ENCODE measurements at places on chromosomes 13 and 19. TPM values are rescaled to one million over a fixed set of nuclear protein-coding genes. Genes with fewer than 3 reads are reported as not detected.
A peak's percentile ranks its signal among the peaks of the same experiment; 100 is the strongest.

GRCh38 chr19:8304841-8305621, 3.1 kb downstream of the CD320 start:
- no peak for DNase-seq

- DNase-seq, result peak; percentile 31
Measured at GRCh38 chr19:30781519-30781918, 409.3 kb downstream of the ZNF536 start.

GRCh38 chr13:98507282-98507797, 69.6 kb downstream of the STK24 start:
- peak; percentile 67 for DNase-seq

DNA sequence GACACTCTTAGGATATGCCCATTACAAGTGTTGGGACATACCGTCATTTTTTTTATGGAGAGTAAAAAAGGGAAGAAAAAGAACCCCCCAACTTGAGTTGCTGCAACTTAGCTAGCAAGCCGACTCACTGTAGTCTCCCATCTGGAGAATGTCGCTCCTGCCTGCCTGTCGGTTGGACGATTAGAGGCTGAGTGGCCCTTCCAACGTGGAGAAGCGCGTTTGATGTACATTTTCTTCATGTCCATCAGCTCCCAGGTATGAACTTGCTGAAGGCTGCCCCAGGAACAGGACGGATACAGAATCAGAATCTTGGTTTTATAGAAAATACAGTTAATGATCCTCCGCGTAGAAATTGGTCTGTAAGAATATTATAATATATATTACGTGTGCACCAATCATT, 189.0 kb upstream of the SOX1 start:
- no peak for DNase-seq

GRCh38 chr13:94408314-94409036, 71.0 kb downstream of the DCT start:
- no peak for DNase-seq

- DNase-seq, result no peak
Measured at GRCh38 chr13:24161010-24161775, 673 bp downstream of the SPATA13 start.

DNA sequence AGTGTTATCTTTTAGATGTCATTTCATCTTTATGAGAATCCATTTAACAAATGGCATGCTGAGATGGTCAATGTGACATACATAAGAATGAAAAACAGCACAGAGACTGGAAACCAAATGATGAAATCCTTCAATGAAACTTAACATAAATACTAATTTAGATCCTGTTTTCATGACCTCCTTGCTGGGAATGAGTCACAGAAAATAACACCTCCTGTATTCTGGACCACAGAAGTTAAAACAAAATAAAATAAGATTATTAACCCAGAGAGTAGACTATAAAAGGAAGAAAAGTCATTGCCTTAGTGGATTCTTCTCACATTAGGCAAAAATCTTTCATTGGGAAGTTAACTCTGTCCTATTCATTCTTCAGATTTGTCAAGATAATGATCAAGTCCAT, 1.6 kb downstream of the DIAPH3 start:
- DNase-seq, result no peak

- DNase-seq, result no peak
Measured at GRCh38 chr19:11214387-11214786, 17.0 kb upstream of the KANK2 start.

GRCh38 chr13:31747291-31747690, 8.0 kb downstream of the RXFP2 start:
- DNase-seq, result no peak

DNA sequence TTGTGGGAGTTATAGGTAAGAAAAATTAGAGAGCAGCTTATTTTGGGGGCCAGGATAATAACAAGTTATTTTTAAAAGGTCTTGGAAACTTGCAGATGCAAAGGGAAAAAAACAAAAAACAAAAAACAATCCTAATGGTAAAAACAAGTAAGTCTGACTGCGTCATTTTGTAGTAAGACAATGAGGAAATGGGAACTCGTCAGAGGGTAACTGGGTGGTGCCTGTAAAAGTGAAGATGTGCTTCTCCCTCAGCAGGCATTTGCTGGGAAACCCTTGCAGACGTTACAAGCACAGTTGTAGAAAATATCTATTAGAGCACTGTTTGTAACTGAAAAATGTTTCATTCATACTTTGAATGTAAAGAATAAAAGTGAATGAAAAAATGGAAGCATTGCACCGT, 2.2 kb upstream of the TNFSF13B start:
- DNase-seq, result no peak

- DNase-seq, result no peak
Measured at GRCh38 chr13:67961331-67961730, 731.2 kb upstream of the PCDH9 start.

DNA sequence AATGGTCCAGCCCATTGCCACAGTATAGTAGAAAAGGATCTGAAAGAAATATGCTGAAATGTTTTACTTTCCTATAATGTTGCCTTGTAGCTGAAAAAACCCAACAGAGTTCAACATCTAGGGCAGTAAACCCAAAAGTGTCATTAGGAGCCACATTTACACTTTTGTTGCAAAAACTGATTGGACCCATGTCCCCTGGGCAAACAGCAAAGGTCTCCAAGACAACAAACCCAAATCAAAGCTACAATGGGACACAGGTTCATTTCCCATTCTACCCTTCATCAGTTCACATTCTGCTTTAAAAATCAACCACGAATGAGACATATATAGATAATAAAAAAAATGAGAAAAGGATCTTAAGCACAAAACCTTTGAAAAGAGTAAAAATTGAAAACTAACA, 744.8 kb downstream of the PCDH17 start:
- no peak for DNase-seq

DNA sequence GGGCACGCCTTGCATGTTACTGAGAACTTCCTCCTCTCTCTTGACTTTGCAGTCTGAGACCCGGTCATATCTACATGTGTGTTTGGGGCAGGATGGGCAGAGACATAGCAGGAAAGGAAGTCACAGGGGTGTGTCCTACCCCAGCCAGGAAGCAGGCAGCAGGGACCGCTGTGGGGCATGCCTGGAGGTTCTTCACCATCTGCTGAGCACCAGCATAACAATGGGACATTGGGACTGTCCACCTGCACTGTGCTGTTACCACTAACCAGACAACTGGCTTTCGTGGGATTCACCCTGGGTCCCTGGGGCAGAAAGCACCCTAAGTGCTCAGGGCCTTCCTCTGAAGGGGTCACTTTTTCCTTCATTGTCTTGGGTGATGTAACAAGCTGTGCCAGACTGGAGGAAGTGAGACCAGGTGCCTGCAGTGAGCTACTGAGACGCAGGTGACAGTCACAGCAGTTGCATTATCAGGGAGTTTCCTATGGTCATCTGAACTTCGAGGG, 2.6 kb upstream of the HAUS5 start:
- no peak for DNase-seq

DNA sequence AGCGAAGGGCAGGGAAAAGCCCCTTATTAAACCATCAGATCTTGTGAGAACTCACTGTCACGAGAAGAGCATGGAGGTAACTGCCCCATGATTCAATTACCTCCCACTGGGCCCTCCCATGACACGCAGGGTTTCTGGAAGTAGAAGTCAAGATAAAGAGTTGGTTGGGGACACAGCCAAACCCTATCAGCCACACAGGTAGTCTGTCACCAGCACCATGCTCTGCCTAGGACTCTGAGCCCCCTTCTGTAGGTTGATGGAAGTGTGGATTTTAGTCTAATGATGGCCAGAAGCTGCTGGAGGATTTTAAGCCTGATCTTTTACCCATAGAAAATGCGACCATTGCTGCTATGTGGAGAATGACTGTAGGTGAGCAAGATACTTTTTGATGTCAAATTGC, 60.8 kb downstream of the ARHGEF7 start:
- no peak for DNase-seq

DNA sequence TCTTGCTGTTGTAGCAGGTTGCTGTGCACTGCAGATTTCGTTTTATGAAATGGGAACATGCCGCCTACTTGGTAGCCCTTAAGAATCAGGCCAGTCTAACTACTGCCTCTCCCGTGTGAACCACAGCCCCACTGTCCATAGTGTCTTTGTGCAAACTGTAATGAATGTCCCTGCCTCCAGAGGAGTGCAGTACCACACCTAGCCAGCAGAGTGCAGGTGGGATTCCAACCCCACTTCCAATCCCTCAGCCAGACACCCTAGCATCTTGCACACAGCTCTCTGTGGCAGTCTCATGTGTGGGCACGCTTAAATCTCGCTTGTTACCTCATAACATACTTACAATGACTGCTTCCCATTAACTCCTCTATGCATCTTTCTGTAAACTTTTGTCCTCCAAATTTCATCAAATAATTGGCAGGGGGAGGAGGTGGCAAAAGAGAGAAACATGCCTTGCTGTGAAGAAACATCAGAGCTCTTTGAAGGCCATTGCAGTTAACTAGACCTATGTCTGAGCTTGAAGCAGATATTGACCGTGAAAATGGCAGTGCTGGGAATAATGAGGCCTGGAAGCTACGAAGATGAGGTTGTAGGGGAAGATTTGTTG, 47.2 kb downstream of the ZAR1L start:
- no peak for DNase-seq

DNA sequence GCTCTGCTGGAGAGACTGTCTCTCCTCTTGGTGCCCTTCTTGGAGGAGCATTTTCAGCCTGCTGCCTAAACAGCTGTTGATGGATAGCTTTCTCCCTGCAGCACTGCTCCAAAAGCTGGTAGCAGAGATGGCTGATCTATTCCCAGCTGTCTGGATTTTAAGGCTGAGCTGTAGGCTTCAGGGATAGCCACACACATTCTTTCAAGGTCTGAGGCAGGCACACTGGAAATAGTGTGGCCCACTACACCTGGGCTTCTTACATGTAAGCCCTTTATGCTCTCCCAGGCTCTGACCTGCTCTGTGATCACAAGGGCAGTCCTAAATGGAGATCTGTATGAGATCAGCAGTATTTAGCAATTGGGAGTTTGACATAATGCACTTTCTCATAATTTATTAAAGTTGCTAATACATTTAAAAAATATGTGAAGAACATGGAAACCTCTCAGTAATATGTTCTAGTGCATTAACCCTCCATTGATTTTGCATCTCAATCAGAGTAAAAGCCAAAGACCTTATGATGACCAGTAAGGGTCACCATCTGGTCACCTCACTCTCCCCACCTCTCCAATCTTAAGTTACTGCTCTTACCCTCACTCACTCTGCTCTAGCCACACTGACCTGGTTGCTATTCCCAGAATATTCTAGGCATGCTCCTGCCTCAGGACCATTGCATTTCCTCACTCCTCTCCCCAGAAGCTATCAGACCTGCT, 91.6 kb downstream of the MBNL2 start:
- no peak for DNase-seq

GRCh38 chr19:7442423-7442822, 46.4 kb downstream of the PEX11G start:
- DNase-seq, result peak; percentile 36

- DNase-seq, result no peak
Measured at GRCh38 chr19:51093510-51094345, 11.0 kb upstream of the KLK14 start.

GRCh38 chr13:97746649-97747048, 206.8 kb upstream of the IPO5 start:
- no peak for DNase-seq

The REEP6 gene
- 2.6 TPM for polyA plus RNA-seq

The PDX1 gene
- not detected for polyA plus RNA-seq

The PRTN3 gene
- polyA plus RNA-seq, result 1.7 TPM

The USHBP1 gene
- polyA plus RNA-seq, result 6.5 TPM

The CC2D1A gene
- polyA plus RNA-seq, result 10.5 TPM

The CLEC11A gene
- 47.6 TPM for polyA plus RNA-seq

The PTGIR gene
- 3.1 TPM for polyA plus RNA-seq

The HCST gene
- 5.5 TPM for polyA plus RNA-seq

The DYRK1B gene
- polyA plus RNA-seq, result 44.3 TPM

The KCNK6 gene
- 3.3 TPM for polyA plus RNA-seq

The TLE2 gene
- polyA plus RNA-seq, result 22.1 TPM

The FCAR gene
- polyA plus RNA-seq, result 0.48 TPM

The FFAR2 gene
- 0.49 TPM for polyA plus RNA-seq

The KLK3 gene
- not detected for polyA plus RNA-seq

The PLEKHJ1 gene
- 56.4 TPM for polyA plus RNA-seq

Measured in muscle of back (tissue), 13 donors.